AG09309 (cell line): ENCODE measurements at places on chromosomes 4 and X.

DNA sequence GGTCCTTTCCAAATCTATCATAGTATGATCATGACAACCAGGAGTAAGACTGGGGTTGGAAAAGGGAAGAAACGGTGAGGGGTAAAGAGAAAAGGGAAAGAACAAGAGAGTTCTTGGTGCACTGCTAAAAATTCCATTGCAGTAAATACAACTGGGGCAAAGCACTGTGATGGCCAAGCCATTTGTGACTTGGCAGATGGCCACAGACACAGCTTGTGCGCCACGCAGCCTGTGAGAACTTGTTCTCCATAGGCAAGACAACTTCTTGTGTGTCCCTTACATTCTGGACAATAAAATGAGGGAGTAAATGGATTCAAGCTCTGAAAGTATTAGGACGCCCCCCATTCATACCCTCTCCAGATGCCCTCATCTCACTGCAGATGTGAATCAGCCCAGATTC is 10.9 kb downstream of the MFAP3L start:
- no peak for DNase-seq

DNA sequence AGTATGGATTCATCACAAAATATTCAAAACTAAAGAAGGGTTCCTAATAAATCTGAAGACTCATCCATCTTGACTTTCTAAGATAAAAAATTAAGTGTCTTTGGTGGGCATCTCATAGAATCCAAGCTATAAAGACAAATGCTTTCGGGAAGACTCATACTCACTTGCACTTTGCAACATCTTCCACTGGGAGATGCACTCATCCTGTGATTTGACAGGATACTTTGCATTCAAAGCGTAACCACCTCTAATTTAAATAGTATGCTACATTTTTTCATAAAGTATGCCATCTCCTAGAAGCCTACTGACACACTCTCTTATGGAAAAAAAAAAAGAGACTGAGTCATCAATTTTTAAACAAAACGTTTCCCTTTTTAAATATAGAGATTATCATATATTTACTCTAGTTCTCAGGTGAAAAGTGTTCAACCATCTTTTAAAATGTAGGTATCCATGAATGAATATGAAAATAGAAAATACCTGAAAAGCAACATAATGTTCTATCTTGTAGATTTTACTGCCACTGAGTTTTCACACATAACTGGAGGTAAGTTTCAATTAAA is 119.6 kb downstream of the KLHL13 start:
- DNase-seq = no peak

GRCh38 chrX:132909643-132910042 is 48.8 kb downstream of the HS6ST2 start:
- DNase-seq = no peak

DNA sequence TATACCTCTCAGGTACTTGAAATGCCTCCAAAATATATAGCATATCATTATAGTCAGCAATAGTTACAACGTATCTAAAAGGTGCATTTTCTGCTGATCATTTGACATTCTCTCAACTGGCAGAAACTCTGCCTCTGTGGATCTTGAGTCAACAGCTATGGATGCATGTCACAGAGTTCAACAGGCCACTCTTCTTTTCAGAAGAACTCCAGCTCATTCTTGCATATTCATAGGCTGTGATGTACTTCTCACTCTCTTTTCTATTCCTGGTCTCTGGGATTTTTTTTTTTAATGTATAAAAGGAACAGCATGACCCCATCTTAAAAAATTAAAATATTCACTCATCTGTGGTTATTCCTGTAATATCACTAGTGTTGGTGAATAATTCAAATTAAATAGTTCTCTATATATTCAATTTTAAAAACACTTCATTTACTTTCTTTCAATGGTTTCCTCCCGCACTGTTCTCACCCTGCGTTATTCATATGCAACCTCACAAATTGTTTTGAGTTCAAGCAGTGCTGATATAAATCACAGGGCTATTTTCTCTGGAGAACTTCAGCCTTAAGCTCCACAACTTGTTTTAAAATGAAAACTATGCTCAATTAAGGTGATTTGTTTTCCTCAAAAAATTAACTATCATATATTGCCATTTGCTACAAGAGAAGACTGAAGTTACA is 1111.2 kb upstream of the ADGRL3 start:
- DNase-seq = no peak

- no peak for DNase-seq
These were observed 40.6 kb upstream of the LSM6 start for GRCh38 chr4:146134761-146135445.

GRCh38 chr4:33650036-33650435 is 2594.3 kb downstream of the ARAP2 start:
- DNase-seq = no peak

- DNase-seq = no peak
These were observed 4.0 kb downstream of the MFAP3L start for GRCh38 chr4:170022211-170022610.

GRCh38 chr4:42330002-42330592 is 67.2 kb upstream of the SHISA3 start:
- DNase-seq = no peak

DNA sequence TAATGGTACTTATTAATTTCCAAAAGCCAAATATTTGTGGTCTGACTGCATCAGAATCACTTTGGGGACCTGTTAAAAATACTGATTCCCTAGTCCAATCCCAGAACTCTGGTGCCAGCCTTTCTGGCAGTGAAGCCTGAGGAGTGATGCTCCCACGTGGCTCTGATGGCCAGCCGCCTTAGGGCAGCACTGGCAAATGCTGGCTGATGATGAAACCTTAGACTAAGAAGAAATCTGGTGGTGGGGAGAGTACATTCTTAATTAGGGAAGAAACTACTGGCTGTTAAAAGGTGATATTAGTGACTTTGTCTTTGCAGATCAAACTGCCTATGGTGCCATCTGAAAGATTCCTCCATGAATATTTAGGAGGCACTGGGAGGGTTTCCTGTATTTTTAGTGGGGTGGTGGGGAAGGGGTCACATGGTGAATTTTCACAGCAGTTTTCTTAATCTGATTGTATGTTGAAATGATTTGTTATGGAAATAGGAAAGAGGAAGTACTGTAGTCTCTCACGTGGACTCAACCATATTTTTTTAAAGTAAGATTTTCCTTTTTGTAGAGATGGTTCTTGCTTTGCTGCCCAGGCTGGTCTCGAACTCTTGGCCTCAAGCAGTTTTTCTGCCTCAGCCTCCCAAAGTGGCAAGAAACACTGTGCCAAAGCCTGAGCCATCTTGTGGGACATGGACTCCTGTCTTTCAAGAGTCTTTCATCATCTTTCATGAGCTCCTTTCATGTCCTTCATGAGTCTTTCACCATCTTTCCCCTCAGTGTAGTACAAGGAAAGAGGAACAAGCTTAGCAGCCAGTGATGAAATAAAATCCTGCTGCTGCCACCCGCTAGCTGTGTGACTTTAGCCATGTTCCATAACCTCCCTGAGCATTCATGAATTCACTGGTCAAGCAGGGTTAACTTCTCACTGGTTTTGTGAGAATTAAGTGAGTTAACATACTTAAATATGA is 90.8 kb downstream of the ZNF330 start:
- DNase-seq = no peak
